ENCODE measurements at places on chromosomes 7 and 10.

DNA sequence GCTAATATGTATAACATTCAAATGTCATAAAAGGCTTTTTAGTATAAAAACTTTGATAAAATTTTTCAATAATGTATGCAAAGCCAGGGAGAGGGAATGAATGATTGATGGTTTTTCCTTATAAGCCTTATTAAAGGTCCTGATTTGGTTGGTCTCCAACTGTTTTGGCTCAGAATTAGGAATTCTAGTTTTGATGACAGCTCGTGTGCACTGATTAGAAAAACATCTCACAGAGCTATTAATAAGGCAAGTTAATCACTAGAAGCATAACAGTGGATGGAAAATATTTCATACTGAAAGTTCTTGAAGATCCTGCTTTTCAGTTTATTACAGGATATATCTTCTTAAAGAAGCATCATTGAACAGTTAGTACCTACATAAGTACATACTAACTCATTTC is 114.9 kb upstream of the NOBOX start:
- no peak for DNase-seq

- DNase-seq, result no peak
Observed at GRCh38 chr7:102119213-102119651, 167.4 kb upstream of the SH2B2 start.

- peak; percentile 39 for DNase-seq
Observed at GRCh38 chr7:47179812-47180515, 401.9 kb downstream of the TNS3 start.

DNA sequence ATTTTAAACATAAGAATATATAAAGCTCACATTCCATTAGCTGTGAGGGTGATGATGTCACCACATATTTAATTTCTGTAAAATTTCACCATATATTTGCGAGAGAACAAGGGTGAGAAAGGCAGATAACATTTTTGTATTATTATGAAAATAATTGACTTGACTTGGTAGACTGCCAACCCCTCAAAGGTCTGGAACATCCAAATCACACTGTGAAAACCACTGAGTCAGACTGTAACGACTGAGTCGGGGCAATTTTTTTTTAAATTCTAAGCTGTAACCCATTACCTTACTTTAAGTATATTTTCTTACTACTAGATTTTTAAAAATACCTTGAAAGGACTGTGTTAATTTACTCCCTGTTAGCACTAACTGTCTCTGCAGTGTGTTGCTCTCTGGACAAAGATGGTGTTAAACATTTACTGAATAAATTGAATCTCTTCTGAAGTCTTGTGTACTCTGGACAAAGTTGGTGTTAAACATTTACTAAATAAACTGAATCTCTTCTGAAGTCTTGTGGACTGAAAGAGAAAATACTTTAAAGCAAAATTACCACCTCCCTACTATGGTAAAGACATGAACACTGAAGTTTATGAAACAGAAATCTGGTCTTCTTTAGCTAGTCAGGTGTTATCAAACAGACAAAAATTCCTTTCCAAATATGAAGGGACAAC is 14.1 kb downstream of the PDZD8 start:
- no peak for DNase-seq

DNA sequence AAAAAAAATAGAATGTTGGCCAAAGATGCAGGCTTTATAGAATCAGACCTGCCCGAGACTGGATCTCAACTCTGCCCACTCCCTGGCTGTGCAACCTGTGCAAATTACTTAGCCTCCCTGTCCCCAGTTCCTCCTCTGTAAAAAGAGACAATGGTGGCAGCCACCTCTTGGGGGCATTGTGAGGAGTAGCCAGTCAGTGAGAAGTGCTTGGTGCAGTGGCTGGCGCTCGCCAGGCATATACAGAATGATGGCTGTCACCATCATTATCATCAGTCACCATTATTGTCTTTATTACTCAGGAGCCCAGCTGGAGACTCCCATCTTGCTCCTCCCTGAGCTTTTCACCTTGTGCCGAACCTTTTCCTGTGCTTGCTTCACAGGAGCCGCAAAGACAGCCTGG is 29.4 kb upstream of the TRIM8 start:
- no peak for DNase-seq

DNA sequence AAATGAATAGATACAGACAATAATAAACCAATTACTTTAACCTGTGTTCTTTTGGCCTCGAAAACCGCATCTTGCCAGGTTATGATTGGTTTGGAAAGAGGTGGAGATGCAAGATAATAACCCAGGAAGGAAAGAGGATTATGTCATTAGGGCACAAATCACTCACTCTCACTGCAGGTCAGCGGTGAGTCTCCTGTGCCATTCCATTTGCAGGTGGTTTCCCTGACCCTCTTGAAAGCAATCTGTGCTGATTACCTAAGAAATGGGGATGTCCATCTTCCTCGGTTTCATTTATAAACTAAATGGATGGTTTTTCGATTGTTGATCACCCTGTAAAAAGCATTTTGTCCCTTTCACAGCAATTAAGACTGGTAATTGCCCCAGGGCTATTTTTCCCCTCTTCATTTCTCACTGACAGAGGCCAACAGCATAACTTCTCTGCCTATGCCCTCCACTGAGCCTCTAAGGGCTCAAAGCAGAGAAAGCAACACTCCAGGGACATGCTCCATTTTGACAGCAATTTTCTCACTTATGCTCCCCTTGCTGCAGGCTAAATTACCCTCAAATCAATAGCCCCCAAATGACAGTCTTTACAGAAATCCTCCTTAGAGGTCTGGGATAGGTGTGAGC is 257.5 kb downstream of the IPMK start:
- DNase-seq, result no peak

- no peak for DNase-seq
Observed at GRCh38 chr10:32433542-32433941, 12.4 kb upstream of the CCDC7 start.

- DNase-seq, result no peak
Observed at GRCh38 chr7:15461576-15461975, 100.2 kb downstream of the AGMO start.

DNA sequence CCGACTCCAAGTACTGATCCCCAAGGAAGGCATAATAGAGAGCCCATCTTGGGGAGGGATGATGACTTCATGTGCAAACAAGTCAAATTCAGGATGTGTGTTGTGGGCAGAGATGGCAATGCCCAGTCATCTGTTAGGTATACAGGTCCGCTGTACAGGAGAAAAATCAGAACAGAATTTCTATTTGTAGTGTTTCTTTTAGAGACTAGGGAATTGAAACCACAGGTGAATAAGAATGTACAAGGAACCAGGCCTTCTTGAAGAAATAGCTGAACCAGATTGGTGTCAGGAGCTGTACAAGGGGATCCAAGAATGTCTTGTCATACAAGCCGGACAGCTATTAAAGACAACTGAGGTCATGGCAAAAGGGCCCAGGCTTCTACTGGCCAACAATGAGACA is 147.9 kb downstream of the PFKFB3 start:
- DNase-seq, result no peak

GRCh38 chr10:24255881-24256311 is 47.0 kb downstream of the KIAA1217 start:
- DNase-seq, result no peak

GRCh38 chr10:52951824-52952223 is 179.2 kb upstream of the MBL2 start:
- DNase-seq, result peak; percentile 23

DNA sequence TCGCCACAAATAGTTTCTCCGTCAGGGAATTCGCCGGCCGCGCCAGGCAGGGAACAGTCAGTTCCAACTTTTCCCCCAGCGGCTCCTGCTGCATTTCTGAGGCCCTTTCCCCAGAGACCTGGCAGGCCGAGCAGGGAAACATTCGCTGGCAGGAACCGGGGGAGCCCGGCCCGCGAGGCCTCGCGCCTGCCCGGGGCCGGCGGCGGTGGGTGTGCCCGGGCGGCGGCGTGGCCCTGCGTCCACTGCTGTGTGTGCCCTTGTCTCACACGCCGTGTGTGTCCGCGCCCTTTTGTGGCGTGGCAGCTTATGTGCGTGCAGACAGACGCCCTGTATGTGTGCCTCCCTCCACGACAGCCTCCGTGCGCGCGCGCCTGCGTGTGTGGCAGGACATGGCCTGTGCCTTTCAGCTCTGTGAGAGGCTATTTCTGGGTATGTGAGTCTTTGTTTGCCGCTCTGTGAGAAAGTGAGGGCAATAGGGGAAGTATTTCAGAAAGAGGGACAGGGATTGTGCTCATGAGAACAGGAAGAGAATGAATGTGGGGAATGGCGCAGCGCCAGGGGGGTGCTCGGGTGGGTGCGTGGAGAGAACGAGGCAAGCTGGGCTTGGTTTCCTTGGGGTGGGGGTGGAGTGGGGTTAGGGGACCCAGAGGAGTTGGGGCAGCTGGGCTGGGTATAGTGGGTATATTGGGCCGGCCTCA is 689 bp upstream of the SMARCD3 start:
- no peak for DNase-seq

- DNase-seq, result no peak
Observed at GRCh38 chr10:115572740-115573455, 479.7 kb downstream of the ATRNL1 start.

DNA sequence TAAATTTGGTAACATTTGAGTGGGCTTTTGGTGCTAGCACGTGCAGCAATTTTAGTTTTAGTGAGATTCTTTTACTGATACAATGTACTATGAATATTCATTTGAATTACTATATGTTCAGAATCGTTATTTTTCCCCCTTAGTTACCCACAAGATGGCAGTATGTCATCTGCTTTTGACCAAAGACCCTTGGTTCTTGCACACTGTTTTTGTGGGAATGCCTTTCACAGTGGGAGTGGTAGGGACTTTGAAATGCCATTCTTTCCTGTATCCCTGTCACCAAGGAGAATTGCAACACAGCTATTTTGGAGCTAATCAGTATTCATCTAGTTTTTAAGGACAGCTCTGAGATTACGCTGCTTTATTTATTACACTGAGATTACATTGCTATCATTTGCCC is 40.6 kb downstream of the SEC23IP start:
- DNase-seq, result no peak

GRCh38 chr10:93062514-93063143 is 2.0 kb downstream of the CYP26C1 start:
- no peak for DNase-seq

DNA sequence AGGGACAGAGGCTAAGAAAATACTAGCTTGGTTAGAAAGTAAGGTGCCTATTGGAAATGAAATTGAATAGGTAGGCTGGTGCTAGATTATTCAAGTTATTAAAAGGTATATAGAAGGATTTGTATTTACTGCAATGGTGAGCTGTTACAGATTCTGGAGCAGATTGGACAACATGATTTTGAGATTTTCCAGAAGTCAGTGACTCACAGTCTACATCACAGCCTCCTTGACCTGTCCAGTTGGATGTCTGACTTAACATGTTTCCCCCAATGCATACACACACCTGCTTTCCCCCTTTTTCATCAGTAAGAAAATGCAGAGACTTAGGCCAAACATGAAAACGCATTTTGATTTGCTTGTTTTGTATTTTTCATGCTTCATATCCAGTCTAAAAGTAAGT is 33.4 kb downstream of the STARD3NL start:
- no peak for DNase-seq

GRCh38 chr7:23655433-23655832 is 24.6 kb upstream of the FAM221A start:
- DNase-seq, result no peak

Data from glomerular endothelial cell (primary cell).